ENCODE measurements at places on chromosomes 6 and 20.
A peak's percentile ranks its signal among the peaks of the same experiment; 100 is the strongest.

DNA sequence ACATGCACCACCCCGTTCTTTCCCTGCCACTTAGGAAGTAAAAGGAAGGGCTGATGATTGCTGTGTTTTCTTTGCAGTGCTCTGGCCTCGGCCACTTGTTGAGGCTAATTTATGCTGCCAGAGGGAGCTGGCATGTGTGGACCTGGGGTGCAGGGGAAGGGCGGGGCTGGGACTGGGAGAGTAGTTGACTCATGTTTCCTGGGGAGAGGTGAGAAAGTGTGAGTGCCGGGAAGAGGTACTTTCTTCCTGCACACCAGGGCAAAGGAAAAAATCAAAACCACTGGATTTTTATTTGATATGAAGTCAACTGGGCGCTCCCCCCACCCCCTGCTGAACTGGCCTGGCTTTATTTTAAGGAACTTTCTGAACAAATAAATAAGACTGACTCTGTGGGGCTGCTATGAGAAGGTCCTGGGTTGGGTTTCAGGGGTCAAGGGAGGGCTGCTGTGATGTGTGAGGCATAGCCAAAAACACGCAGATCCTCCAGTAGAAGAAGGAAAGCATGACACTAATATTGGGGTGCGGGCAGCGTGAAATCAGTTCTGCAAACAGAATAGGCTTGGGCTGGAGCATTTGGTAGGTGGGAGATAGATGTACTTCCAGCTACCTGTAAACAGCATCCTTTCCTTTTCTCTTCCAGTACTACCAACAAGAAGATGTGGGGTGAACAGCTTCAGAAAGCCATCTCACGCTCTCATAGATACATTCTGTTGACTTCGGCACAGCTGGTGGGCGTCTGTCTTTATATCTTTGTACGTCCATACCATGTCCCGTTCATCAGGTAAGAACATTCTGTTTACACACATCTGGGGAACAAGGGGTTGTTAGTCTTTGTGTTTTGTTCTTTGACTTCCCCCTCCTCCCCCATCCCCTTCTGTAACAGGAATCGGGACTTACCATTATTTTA, 87.5 kb downstream of the SYNJ2 start:
- DNase-seq, result peak; percentile 15

DNA sequence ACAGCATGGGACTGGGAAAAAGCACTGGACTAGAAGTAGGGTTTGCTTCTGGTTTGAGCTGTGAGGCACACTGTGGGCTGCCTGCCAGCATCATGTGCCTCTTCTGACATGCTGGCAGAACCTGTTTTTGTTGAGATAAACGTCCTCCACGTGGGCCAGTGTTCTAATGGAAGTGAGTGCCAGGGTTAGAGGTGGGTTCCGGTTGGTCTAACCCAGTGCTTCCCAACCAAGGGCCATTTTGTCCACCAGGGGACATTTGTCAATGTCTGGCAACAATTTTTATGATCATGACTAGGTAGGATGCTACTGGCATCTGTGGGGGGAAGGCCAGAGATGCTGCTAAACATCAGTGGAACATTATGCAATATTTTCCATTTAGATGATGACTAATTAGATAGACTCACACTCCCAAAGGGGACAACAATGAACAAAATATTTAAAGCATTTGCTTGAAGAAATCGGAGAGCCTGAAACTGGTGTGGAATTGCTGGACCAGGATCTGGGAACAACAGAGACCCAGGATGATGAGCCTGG, 7.8 kb upstream of the APMAP start:
- no peak for DNase-seq

GRCh38 chr20:43658069-43658722, 8.7 kb upstream of the MYBL2 start:
- no peak for DNase-seq

- DNase-seq, result no peak
Observed at GRCh38 chr6:162442687-162443086, 284.9 kb downstream of the PRKN start.

DNA sequence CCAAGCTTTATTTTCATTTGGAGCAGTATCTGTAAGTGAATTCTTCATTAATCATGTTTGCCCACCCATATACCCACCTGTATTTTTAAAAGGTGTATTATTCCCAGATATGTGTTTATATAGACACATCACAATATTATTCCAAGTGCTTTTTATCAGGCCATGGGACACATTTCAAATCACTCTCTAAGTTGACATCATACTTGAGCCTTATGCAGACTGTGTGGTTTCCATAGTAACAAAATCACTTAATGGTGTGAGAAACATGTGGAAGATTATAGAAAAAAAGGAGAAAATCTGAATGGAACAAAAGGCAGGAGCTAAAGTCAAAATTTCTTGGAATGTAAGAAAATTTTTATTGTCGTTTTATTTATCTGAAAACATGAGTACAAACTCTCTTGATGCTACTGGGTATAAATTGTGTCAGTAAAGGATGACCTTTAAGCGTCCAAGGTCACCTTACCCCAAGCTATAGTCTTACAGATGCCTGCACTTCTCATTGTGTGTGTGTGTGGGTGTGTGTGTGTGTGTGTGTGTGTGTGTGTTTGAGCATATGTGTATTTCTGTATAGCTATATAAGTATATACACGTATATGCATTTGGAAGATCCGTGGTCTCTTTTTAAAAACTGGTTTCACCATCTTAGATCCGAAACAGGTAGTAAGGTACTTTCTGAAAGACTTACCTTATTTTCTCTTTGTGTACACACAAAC, 79.8 kb upstream of the CCN6 start:
- DNase-seq, result no peak

GRCh38 chr6:65450451-65450850, 256.6 kb downstream of the EYS start:
- no peak for DNase-seq

GRCh38 chr20:5364997-5365597, 48.3 kb upstream of the PROKR2 start:
- DNase-seq, result no peak

GRCh38 chr6:52834481-52834880, 6.1 kb downstream of the GSTA5 start:
- no peak for DNase-seq
